ENCODE measurements at places on chromosomes 1 and 21.

DNA sequence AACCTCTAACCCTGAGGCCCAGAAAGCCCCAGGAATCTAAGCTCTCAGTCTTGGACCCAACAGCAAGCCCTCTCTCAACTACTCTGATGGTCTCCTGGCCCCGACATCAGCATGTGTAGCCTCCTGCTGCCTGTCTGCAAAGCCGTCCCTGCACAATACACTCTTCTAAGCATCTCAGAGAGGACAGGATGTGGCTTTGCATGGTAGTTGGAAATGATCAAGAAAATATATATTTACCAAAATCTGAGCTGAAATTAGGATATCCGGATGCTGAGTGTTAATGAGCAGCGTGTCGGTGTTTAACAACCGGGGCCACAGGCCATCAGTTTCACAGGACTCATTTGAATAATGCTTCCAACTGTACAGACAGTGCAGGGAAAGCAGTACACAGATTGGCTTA is 59.1 kb upstream of the SIM2 start:
- no peak for DNase-seq

DNA sequence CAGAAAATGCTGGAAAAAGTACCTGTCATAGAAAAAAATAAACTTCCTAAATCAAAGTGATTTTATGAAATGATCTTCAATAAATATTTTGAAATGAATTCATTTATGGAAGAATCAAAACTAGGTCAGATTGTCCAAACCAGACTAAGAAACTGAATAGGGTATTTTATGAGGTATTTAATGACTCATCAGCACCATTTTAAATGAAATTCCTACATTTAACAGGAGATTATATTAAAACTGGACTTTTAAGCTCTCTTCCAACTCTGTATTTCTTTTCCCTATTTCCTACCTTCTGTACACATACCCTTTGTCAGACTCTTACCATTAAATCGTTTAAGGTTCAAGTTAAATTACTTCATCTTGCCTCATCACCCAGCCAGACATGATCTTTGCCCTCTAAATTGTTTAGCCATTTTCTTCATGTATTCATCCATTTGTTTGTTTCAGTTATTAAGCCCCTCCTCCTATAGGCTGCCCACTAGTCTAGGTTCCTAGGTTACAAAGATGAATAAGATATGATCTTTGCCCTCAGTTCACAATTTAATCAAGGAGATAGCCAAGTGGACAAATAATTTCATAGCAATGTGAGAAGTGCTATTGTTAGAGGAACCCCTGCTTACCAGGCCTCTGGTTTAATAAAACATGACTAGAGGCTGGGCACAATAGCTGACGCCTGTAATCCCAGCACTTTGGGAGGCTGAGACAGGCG is 25.0 kb downstream of the TATDN3 start:
- no peak for DNase-seq

DNA sequence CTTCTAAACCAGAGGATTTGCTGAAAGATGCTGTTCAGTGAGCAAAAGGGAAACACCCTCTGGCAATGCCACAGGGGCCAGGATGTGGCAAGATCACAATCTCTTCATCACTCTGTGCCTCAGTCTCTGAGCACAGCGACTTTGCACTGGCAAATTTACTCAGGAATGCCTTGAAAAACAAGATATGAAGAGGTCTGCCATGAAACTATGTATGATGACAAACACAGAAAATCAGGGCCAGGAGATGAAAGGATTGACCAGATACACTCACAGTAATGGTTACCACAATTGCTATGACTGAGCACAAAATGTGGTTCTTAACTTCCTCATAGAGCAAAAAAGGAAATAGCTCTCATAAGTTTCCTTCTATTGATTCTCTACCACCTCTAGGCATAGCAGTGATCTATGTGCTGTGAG is 5.8 kb downstream of the TTC13 start:
- DNase-seq, result no peak

- no peak for DNase-seq
These were observed 17.2 kb downstream of the DNAJC16 start for GRCh38 chr1:15543589-15544568.

DNA sequence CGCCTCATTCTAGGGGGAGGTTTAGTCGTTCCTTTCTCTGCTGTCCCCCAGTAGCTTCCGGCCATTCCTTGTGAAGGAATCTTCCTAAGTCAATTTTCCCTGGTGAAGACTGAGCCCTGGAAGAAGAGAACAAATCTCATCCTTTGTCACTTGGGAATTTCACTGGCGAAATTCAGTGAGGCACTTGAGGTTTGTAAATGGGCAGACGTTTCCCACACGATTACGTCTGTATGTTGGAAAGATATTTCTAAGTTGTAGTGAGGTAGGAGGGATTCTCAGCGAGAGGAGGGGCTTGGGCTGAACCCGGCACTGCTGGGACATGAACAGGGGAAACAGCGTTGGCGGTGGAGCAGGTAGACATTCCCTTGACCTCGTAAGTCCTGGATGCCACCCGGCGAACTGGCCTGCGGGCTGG is 47.2 kb downstream of the GALNT2 start:
- DNase-seq, result no peak

DNA sequence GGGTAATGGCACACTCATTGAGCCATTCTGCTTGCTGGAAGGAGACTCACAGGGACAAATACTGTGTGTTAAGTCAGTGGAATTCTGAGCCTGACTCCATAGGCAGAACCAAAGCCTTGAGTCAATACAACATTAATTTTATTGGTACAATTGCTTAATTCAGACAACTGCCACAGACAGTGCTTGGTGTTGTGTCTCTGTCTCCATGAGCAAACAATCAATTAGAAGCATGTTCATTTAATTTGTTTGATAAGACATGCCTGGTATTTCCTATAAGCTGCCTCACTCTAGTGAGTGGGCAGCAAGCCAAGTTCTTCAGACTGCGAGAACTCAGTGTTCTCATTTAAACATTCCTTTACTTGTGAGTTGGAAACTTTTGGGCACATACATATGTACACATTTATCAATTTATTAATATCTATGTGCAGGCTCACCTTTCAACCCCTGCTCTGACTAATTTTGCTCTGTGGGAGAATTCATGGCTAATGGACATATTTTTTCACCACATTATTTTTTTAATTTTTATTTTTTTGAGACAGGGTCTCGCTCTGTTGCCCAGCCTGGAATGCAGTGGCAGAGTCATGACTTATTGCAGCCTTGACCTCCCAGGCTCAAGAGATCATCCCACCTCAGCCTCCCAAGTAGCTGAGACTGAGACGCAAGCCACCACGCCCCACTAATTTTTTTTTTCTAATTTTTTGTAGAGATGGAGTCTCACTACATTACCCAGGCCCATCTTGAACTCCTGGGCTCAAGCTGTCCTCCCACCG is 4.5 kb upstream of the SRSF10 start:
- DNase-seq, result peak; percentile 67

DNA sequence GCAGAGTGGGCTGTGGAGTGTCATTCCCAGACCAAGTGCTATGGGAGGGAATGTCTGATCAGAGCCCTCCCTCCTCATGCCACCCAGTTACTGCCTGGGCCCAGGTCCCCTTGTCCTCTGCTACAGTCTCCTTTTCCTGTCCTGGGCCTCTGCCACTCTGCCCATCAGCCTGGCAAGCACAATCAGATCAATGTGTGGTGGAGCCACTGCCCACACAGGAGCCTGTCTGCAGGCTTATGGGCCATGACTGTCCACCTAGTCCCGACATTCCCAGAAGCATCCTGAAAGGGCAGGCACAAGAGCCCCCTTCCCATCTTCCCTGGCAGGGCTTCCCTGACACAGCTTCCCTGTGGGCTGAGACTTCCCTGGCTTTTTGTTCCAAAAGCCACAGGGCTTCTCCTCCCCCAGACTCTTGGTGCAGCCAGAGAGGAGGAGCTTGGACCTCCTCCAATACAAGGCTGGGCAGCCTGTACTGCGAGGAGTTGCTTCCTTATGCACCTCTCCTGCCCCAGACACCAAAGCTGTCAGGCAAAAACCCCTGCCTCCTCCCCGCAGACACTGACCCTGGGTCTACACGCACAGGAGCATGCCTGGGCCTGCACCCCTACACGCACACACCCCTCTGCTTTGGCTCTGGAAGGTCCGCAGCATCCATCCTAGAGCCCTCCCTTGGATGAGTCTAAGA is 29.2 kb upstream of the CNTN2 start:
- DNase-seq, result peak; percentile 83

GRCh38 chr1:9902060-9902452 is 8.0 kb downstream of the CTNNBIP1 start:
- DNase-seq, result no peak

DNA sequence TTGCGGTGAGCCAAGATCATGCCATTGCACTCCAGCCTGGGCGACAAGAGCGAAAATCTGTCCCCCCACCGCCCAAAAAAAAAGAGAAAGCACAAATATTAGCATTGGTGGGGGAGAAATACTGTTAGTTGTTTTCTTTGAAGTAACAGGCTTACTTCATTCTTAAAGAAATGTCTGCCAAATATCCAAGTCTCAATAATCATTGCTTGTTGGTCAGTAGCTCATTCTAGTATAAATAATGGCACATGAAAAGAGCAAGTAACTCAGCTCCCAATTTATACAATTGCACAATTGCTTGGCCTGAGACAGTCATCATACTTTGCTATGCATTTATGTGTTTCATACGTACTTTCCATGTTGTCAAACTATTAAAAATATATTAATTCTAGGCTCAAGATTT is 499.2 kb upstream of the PLXNA2 start:
- DNase-seq, result no peak

DNA sequence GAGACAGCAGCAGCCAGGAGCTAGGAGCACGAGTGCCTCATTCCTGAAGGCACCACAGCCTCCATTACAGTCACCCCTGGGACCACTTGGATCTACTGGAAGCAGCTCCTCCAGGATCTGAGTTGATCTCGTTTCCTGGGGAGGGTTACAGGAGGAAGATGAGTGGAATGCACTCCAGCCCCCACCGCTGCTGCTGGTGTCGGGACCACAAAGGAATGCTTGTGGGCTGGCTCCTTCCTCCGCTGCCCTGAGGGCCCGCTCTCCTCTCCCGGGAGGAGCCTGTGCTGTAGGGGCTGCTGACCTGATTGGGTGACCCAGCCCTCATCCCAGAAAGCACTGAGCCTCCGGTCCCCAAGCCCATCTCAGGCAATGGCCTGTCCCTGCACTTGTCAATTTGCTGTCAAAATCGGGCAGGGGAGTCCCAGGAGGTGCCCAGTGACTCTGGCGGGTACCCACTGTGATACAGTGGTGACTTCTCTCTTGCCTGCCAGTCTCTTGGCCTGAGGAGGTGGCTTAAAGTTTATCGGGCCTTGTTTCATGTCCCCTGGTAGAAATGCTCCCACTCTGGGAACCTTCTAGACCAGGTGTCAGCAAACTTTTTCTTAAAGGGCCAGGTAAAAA is 23.1 kb downstream of the IL10RB start:
- DNase-seq, result no peak

- no peak for DNase-seq
These were observed 301.2 kb upstream of the ADGRL2 start for GRCh38 chr1:81499487-81499886.

- no peak for DNase-seq
These were observed 373.0 kb downstream of the PLPP3 start for GRCh38 chr1:56206391-56206790.

DNA sequence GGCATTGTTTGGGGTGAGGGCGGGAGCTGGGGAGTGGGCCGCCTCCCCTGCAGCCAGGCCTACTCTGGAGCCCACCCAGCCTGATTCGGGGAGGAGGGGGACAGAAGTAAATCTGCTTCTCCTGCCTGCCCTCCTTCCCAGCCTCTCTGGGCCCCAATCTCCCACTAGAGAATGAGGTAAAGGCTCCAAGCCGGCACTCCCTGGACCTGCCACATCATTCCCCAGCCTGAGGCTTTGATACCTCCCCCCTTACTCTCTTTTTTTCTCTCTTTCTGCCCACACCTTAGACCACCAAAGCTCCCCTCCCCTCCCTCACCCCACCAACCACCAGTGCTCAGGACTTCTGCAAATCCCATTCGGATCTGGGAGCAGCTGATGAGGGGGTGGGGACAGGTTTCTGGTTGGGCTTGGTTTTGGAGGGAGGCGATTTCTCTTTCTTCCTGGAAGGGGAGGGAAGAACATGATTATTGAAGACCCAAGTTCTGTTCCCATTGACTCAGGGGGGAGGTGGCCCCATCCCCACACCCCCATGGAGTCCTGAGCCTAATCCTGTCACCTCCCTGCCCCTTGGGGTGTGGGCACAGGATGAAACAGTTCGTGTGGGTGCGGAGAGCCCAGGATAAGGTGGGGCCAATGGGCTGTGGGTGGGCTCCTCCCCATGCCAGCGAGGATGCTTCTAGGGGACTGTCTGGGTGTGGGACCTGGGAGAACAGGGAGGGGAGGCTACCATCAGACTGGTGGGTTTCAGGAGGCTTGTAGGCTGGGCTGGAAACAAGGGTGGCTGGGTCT is 1.3 kb downstream of the MAP7D1 start:
- peak; percentile 90 for DNase-seq

GRCh38 chr1:162939035-162939434 is 78.1 kb upstream of the CCDC190 start:
- DNase-seq, result no peak

- DNase-seq, result peak; percentile 94
These were observed 628.8 kb upstream of the ADAMTS5 start for GRCh38 chr21:27595716-27596115.

- no peak for DNase-seq
These were observed 82.1 kb upstream of the ARHGEF16 start for GRCh38 chr1:3372317-3372716.

DNA sequence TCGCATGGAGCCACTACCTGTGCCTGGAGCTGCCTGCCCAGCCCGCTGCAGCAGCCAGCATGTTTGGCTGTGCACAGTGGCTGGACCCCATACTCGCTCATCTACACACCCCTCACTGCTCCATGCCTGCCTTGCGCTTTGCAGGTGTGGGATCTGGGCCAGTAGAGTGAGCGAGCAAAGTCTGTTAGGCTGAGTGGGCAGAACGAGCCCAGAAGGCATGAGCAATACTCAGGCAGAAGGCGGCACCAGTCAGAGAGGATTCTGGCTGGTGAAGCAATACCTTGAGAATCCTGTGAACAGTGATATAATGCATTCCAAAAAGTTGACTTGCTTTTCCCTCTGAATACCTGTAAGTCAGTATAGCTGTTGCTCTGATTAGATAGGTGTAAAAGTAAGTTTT is 816.4 kb downstream of the KCNT2 start:
- DNase-seq, result no peak

GRCh38 chr1:156948708-156949107 is 28.3 kb downstream of the LRRC71 start:
- no peak for DNase-seq

DNA sequence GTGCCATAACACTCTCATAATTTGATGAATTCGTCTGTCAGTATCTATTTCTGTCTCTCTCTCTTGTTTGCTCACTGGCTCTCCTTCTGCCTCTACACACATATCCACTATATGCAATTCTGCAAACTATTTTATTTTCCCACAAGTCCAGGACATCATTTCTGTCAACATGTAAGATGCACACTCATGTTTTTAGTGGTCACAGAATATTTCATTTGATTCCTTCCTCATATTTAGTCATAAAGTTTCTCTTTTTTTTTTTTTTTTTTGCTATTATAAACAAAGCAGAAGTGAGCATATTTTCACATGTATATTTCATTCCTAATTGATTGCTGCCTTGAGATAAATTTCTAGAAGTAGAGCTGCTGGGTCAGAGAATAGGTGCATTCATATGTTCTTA is 165.3 kb downstream of the PGBD5 start:
- no peak for DNase-seq

Data from muscle of leg (tissue), 16 donors.